PC-9 (cell line): ENCODE measurements at places on chromosomes 7 and 10.

GRCh38 chr7:135459951-135460567, 49.8 kb downstream of the CNOT4 start:
- no peak overlapping the region for H3K27ac ChIP-seq
- DNase-seq, result no peak
- no peaks in the 10 kb centered on the region for H3K36me3 ChIP-seq
- H3K27me3 ChIP-seq, result no peaks in the 10 kb centered on the region
- H3K4me1 ChIP-seq, result no peaks in the 10 kb centered on the region
- H3K4me3 ChIP-seq, result no peak overlapping the region

DNA sequence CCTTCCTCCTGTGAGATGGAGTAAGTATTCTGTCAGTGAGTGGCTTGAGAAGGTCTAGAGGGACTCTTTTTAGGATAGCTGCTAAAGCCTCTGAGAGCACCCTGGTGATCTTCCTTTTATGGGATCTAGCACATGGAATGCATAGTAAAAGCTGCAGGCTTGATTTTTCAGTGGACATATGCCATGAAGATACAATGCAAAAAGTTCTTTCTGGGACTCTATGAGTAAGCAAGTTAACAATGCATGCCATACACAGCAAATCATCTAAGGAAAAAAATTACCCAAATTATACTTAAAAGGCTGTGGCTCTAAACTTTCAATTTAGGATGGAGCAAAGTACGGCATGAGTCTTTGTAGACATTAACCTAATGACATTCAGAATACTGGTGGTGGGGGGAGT, 154.5 kb downstream of the SGMS1 start:
- no peak for DNase-seq
- peaks cover 53% of the 10 kb centered on the region for H3K4me1 ChIP-seq
- H3K27me3 ChIP-seq, result no peaks in the 10 kb centered on the region
- H3K36me3 ChIP-seq, result no peaks in the 10 kb centered on the region
- peak overlapping the region; percentile 95 for H3K27ac ChIP-seq
- peak overlapping the region; percentile 12; the same call in 1 of the 2 replicates for H3K4me3 ChIP-seq

DNA sequence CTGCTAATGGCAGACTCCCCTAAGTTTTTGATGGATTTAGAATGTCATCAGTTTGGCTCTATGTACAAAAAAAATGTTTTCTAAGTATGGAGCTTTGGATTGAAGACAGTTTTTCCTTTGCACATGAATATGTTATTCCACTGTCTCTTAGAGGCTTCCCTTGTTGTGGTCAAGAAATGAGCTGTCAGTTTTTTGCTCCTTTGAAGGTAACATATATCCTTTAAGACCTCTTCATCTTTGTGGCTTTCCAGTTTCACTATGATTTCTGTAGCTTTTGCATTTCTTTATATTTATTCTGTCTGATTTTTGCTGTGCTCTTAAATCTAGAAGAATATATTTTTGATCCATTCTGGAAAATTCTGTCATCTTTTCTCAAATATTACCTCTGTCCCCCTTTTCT, 15.8 kb upstream of the ODAD2 start:
- H3K4me1 ChIP-seq, result no peaks in the 10 kb centered on the region
- H3K27me3 ChIP-seq, result no peaks in the 10 kb centered on the region
- no peak overlapping the region for H3K27ac ChIP-seq
- no peaks in the 10 kb centered on the region for H3K36me3 ChIP-seq
- DNase-seq, result no peak
- H3K4me3 ChIP-seq, result no peak overlapping the region

- H3K4me3 ChIP-seq, result no peak overlapping the region
- H3K27me3 ChIP-seq, result no peaks in the 10 kb centered on the region
- peaks cover 16% of the 10 kb centered on the region for H3K4me1 ChIP-seq
Observed at GRCh38 chr7:108083980-108084379, 46.2 kb downstream of the LAMB4 start.

GRCh38 chr7:150439967-150440366, 10.5 kb upstream of the GIMAP8 start:
- H3K4me1 ChIP-seq, result no peaks in the 10 kb centered on the region

- peaks cover 23% of the 10 kb centered on the region for H3K4me1 ChIP-seq
- H3K27me3 ChIP-seq, result no peaks in the 10 kb centered on the region
- H3K27ac ChIP-seq, result peak overlapping the region; percentile 73
- no peak overlapping the region for H3K4me3 ChIP-seq
- H3K36me3 ChIP-seq, result no peaks in the 10 kb centered on the region
- DNase-seq, result peak; percentile 79
Observed at GRCh38 chr10:24457661-24458318, 248.9 kb downstream of the KIAA1217 start.

DNA sequence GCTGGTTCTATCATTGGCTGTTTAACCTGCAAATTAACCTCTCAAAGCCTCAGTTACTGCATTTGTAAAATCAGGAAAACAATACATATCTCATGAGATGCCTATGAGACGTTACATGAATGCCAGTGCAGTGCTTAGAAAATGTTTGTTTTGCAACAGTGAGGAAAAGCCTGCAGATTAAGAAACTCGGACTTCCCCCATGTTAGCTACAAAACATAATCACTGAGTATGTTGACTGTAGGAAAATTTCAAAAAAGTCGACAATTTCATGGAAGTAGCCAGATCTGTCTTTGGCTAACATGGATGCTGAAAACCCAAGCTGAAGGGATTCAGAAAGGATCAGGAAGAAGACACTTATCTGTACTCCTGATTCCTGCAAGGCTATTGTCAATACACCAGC, 121.4 kb downstream of the TRIL start:
- no peaks in the 10 kb centered on the region for H3K36me3 ChIP-seq
- no peaks in the 10 kb centered on the region for H3K27me3 ChIP-seq
- peaks cover 6% of the 10 kb centered on the region; the same call in 1 of the 2 replicates for H3K4me1 ChIP-seq
- H3K4me3 ChIP-seq, result no peak overlapping the region
- DNase-seq, result no peak
- no peak overlapping the region for H3K27ac ChIP-seq

- DNase-seq, result no peak
- H3K4me3 ChIP-seq, result no peak overlapping the region
- H3K27ac ChIP-seq, result peak overlapping the region; percentile 37; the same call in 1 of the 2 replicates
Observed at GRCh38 chr10:75180592-75180991, 30.0 kb upstream of the VDAC2 start.
